Ureter (tissue), 1 donor: ENCODE measurements at places on chromosomes 7 and 10.

DNA sequence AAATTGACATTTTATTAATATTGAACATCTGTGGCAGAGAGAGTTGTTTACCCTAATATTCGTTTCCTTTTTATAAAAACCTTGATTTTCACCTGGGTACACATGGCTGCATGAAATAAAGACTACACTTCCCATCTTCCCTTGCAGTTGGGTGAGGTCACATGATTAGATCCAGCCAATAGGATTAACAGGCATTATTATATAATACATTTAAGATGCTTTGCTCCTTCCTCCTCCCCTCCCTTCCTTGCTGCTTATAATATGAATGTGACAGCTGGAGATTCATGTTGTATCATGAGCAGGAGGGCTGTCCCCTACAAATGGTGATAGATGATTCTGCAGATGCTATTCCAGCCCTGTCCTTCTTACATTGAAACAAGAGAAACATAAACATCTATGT, 146.6 kb downstream of the SH2D4B start:
- no peak for DNase-seq

DNA sequence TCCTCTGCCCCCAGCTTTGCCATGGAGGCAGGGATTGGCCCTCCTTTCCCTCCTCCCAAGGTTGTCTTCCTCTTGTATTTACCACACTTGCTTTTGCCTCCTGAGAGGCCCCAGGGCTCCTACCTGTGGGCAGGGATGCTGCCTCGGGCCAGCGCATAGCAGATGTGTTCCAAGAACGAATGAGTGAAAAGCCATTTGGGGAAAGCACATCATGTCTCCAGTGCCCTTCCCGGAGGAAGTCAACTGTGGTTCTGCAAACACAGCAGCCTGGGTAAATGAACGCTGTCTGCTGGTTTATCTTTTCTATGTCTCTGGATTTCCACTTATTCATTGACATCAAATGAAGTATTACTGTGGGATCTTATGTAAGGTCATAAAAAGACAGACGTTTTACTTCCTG, 161.7 kb downstream of the FANK1 start:
- no peak for DNase-seq

DNA sequence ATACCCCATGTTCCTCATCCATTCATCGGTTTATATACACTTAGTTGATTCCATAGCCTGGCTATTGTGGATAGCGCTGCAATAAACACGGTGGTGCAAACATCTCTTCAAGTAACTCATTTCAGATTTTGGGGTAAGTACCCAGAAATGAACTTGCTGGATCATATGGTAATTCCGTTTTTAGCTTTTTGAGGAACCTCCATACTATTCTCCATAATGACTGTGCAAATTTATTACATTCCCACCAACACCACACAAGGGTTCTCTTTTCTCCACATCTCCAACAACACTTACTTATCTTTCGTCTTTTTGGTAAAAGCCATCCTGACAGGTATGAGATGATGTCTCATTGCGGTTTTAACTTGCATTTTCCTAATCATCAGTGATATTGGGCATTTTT, 3.7 kb downstream of the NPFFR1 start:
- no peak for DNase-seq

DNA sequence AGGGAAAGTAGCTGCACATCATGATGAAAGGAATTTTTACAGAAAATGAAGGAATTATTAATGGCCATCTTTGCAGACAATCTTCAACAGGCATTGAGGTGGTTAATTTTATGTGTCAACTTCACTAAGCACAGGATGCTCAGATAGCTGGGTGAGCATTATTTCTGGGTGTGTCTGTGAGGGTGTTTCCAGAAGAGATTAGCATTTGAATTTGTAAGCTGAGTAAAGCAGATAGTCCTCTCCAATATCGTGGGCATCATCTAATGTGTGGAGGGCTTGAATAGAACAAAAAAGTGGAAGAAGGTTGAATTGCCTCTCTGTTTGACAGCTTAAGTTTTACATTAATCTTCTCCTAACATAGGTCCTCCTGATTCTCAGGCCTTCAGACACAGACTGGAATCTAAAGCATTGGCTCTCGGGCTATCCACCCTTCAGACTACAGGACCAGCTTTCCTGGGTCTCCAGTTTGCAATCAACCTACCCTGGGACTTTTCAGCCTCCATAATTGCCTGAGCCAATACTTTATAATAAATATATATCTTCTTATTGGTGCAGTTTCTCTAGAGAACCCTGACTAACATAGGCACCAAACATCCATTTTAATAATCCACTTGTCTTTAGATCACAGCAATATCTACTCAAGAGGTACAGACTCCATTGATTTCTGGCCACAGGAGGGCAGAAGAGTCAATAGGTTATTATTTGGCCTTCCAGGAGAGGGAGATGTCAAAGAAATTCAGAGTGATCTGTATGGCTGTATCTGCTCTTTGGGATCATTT, 10.5 kb upstream of the CRPPA start:
- DNase-seq: no peak
